ENCODE measurements at places on chromosomes 2 and 18.

DNA sequence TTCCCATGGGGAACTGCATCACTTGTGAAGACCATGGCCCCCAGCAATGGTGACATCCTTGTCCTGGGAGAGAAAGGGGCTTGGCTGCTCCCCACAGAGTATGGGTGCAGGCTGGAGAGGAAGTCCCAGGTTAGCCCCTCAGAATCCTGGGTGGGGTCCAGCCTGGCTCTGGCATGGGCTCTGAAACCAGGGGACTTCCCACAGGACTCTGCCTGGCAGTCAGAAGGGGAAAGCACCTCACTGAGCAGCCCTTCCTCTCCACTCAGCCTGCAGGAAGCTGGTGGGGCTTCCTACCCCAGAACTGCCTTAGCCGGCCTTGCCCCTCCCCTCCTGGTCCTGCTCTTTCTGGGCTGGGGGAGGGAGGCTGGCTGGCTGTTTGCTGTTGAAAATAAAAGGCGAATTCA is 3.7 kb downstream of the NEURL3 start:
- DNase-seq, result no peak

- no peak for DNase-seq
Measured at GRCh38 chr2:200700856-200701255, 110.9 kb upstream of the BZW1 start.

DNA sequence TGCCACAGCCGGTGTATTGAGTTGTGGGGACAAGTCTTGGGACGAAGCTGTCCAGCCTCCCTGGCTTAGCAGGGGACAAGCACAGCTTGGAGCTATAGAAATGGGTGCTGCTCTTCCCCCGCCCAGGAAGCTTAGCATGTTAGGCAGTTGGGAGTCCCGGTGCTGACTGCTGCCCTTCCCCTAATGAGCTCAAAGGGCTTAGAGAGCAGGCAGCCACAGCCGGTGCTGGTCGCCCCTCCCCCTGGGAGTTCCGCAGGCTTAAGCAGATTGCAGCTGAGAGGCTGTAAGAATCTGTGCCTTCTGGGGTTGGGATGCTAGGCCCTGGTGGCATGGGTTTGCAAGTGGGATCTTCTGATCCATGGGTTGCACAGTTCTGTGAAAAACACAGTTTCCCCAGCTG is 237.3 kb downstream of the DCDC2C start:
- no peak for DNase-seq

- no peak for DNase-seq
Measured at GRCh38 chr2:149090706-149091105, 52.2 kb downstream of the LYPD6B start.

GRCh38 chr2:200428961-200429665 is 80.8 kb downstream of the KCTD18 start:
- no peak for DNase-seq

- no peak for DNase-seq
Measured at GRCh38 chr18:79248495-79249060, 147.2 kb upstream of the NFATC1 start.

DNA sequence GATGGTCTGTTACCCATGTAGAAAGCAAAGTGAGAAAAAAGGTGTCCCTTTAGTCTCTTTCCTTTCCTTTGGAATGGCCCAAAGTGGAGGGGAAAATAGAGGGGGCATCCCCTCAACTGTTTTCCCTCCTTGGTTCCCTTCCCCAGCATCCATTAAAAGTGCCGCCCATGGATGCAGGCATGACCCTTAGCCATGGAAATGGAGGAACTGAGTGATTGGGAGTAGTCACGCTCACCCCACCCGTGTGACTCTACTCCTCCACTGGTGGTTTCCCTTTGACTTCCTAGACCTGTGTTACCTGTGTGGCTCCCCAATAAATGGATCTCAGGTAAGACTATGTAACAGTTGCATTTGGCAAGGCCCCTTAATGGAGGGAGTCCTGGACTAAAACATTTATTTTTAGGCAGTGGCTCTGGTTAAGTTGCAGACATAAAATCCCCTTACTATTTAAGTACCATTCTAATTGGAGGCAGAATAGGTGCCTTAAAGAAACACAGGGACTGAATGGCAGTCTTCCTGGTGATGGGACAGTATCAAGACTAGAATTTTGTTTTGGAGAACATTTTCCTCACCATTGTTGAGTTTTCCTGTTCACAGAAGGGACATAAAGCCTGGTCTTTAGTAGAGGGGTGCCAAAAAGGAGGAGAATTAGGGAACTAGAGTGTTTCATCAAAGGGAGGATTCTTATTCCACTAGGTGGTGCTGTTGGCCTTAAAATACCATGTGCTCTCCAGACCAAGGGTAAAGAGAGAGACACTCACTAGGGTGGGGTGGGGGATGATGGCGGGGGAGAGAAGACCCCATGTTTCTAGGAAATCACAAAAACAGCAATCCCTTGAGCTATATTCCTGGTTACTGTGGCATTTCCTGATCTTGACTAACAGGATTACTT is 25.7 kb upstream of the PLA2R1 start:
- DNase-seq, result peak; percentile 58

DNA sequence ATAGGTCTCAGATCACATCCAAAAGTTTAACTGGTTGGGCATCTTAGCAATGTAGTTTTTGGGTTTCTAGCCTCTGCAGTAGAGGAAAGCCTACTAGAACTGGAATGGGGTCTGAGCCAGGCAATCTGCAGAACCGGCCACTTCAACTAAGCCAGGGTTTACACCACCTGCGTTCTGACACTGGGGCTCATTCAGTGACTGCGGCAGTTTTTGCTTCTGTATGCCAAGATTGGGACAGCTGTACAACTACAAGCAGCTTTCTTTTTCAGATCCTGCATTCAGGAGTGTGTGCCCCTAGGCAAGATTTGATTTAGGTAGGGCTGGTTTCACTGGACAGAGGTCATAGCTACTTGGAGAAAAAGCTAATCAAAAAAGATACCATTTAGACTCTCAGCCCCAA is 43.7 kb upstream of the IGFBP5 start:
- DNase-seq, result no peak

DNA sequence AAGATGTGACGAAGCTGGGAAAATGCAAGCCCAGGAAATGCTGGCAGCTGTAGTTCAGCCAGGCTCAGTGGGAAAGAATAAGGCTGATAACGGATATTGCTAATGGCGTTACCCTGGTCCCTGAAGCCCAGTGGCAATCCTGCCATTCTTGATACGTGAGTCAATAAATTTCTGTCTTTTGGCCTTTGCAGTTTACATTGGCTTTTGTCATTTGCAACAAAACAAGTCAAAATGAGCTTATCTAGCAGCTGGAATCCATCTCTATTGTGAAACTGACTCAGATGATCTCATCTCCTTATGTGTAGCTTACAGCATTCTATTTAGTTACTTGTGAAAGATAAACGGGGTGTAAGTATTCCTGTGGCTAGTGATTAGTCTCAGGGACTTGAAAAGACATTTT is 43.8 kb downstream of the ARL6IP6 start:
- no peak for DNase-seq

DNA sequence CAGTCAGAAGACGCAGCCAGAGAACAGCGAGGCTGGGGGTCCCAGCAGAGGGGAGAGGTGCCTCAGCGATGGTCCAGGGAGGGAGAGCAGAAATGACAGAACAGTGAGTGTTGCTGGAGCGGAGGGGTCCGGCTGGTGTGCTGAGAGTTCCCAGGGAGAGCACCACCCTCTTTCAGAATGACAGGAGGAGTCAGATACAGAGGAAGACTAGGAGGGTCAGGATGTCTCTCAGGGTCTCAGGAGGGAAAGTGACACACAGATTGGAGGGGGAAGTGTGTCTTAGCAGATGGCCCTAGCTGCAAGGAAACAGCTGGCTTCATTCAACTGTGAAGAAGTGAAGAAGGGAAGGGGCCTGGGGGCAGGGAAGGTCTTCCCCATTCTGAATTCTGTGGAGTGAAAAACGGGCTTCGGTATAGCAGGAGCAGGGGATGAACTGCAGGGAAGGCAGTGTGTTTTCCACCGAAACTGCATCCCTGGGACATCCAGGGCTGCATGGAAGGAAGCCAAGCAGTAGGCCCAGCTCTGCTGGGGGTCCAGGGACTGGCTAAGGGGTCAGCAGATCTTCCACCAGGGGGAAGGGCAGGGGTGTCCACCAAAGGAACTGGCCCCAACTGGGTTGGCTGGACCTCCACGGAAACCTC is 90.0 kb upstream of the OTOS start:
- no peak for DNase-seq

- DNase-seq, result no peak
Measured at GRCh38 chr18:841647-842370, 29.8 kb upstream of the YES1 start.

- DNase-seq, result no peak
Measured at GRCh38 chr2:150286730-150287362, 200.6 kb downstream of the RND3 start.

DNA sequence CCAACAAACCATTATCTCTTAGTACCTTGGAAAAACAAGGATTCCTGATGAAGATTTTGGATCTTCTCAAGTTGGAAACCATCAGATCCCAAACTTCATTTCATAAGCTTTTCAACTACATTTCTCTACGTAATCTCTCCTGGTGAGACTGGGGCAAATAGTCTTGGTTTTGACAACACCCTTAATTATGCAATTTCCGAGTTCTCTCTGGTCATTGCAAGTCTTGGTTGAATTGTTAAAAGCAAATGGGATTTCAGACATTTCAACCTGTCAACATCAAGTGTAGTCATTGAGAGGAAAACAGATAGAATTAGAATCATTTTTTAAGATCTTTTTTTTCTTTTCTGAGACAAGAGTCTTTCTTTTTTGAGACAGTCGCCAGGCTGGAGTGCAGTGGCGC is 26.2 kb downstream of the KLF7 start:
- no peak for DNase-seq

GRCh38 chr2:39689876-39690275 is 24.2 kb downstream of the TMEM178A start:
- DNase-seq, result no peak

- DNase-seq, result peak; percentile 46
Measured at GRCh38 chr2:128736689-128737545, 418.2 kb upstream of the HS6ST1 start.

DNA sequence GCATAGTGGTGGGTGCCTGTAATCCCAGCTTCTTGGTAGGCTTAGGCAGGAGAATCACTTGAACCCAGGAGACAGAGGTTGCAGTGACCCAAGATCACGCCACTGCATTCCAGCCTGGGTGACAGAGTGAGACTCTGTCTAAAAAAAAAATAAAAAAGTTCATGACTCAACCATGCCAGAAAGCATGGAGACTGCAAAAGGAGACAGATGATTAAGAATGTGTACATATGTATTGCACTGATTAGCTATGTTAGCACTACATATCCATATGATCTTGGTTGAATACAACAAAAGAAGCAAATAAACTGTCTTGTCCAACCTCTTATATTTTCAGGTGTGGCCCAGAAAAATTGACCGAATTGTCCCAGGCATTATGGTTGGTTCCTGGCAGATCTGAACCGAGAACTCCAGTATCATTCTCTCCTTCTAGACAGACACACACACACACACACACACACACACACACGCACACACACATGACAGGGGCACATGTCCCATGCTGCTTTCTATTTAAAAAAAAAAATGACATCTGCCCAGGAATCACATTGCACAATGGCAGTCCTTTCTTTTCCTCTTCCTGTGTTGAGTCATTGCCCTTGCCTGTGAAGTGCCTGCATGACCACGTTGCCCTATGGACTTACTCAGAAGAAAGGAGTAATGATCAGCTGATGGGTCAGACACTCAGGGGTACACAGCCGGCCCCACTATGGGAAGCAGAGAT is 65.6 kb downstream of the MYCN start:
- DNase-seq, result no peak

GRCh38 chr2:227862741-227863588 is 8.5 kb upstream of the DAW1 start:
- DNase-seq, result peak; percentile 95

GRCh38 chr2:238379096-238379810 is 47.5 kb upstream of the ASB1 start:
- peak; percentile 23 for DNase-seq

DNA sequence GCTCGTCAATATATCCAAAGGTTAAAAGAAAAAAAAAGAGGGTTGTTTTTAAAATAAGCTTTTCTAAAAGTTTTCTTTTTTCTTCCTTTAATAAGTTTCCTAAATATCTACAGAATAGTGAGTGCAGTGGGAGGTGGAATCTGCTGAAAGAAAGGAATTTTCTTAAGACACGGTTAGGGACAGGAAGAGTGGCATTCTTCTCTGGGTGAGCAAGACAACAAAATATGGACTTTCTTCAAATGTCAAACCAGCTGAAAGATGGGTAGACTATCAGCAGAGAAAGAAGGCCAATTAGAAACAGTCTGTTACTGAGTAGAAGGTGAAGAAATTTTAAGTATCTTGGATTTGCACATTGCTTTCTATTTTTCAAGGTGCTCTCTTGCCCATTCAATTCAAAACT is 222.7 kb upstream of the PIK3C3 start:
- DNase-seq, result no peak

DNA sequence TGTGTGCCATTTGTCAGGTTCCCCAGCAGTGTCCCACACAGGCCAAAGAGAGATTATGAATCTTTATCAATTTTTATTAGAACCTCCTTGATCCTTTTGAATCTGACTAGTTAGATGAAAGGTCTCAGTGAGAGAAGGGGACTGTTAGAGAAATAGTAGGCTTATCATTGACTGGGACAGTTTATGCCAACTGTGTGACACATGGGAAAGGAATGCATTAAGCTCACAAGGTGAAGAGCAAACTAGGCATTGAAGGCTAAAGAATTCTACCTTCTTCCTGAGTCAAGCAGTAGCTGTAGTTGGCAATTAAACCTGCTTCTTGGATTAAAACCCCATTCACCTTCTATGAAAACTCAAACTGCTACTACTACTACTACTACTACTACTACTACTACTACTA is 389.6 kb upstream of the CDH19 start:
- peak; percentile 84 for DNase-seq

GRCh38 chr2:135349941-135350340 is 181.1 kb downstream of the ZRANB3 start:
- DNase-seq, result no peak

GRCh38 chr2:232525791-232526371 is at the start of gene CHRND:
CHRND (plus strand) TSS chr2:232526160; CDS start chr2:232526216, 56 bp downstream.
- no peak for DNase-seq

DNA sequence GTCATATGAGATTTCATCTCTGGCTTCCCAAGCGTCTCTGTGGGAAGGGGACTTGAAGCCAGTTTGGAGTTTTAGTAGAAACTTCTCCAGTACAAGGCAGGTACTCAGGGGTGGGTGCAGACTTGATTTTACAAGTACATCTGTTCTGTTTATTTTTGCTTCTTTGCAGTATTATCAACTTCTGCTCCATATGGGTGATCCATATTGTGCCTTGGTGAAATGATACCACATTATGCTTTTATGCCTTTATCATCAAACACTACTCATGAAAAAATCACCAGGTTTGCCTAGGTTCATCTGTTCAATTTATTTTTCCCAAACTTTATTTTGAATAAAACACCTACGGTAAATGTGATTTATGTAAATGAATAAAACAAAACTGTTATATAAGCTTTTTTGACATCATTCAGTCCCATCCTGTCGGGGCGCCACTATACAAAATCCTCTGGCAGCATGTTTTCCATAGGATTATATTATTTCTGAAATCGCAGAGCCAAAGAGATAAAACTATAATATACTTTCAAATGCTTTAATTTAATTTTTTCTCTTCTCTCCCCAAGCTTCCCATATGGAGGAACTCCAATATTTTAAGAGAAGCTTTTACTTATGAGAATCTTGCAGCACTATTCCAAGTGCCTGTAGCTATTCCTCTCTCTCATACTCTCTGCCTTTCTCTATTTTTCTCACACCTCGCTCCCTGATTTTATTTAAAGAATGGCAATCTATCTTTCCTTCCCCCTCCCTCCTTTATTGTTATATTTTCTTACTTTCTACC is 490.9 kb downstream of the RNF144A start:
- no peak for DNase-seq

- no peak for DNase-seq
Measured at GRCh38 chr2:65300134-65300760, 72.6 kb downstream of the ACTR2 start.

GRCh38 chr2:200305797-200306195 is 697 bp upstream of the SPATS2L start:
- DNase-seq, result peak; percentile 55

- DNase-seq, result peak; percentile 24
Measured at GRCh38 chr2:156436497-156437085, 412 bp downstream of the GPD2 start.
